Activated CD8-positive, alpha-beta memory T cell treated with anti-CD3 and anti-CD28 coated beads for 1 hour (primary cell): ENCODE measurements at places on chromosomes 7 and 10.

GRCh38 chr7:53541475-53541874 is 506.0 kb downstream of the POM121L12 start:
- DNase-seq = no peak

- DNase-seq = no peak
Measured at GRCh38 chr10:115045499-115045898, 47.7 kb upstream of the ATRNL1 start.

- DNase-seq = no peak
Measured at GRCh38 chr7:90582164-90582563, 14.0 kb upstream of the CDK14 start.

GRCh38 chr7:34091321-34091917 is 186.1 kb downstream of the BMPER start:
- DNase-seq = no peak

- DNase-seq = no peak
Measured at GRCh38 chr10:97277551-97277950, 14.9 kb downstream of the ARHGAP19 start.

DNA sequence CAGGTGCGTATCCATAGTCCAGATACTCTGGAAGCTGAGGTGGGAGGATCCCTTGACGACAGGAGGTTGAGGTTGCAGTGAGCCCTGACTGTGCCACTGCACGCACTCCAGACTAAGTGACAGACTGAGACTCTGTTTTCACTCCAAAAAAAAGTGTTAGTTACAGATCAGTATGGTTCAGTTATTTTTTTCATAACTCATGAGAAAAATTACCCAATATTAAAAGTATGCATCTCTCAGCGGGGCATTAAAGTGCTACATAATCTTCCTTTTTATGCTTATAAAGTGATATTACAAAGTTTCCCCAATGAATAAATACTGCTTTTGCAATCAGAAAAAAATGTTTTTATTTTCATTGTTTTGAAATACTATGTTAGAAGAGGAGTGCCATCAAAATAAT is 147.9 kb downstream of the ZNF438 start:
- no peak for DNase-seq

GRCh38 chr7:124701955-124702354 is 63.6 kb downstream of the GPR37 start:
- no peak for DNase-seq

DNA sequence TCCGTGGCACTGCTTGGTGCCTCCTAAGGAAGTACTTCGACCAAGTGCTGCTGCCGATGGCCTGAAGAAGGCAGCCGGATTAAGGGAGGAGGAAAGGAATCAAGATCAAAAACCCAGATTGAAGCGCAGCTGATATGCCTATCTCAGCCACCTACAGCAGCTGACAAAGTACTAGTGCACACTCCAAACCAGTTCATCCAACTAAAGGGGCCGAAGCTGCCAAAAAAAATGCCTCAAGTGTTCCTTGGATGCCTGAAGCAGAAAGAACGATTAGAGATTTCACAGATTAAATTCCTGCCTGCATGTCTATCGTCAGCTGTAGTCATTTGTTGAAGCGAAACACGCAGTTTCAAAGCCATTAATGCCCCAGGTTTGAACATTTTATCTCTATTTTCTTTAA is 65.7 kb downstream of the TNRC18 start:
- no peak for DNase-seq

DNA sequence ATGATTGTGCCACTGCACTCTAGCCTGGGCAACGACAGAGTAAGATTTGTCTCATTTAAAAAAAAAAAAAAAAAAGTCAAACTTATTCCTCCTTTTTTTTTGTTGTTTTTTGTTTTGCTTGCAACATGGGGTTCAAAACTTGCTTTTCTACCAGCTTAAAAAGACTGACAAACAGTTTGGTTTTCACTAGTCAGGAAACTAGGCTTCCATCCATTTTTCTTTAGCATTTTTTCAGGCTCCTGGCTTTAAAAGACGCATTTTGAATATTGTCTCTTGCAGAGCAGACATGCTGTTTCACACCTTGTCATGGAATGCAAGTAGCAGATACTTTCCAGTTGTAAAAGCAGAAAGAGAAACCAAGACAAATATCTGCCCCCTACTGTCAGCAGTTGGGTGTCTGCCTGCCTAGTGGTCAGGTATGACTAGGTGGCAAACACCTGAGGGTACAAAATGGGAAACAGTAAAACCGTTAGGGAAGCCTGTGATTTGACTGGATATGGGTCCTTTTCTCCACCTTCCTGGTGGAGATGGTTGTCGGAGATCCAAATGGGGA is 139.9 kb downstream of the CCDC71L start:
- DNase-seq = no peak

- no peak for DNase-seq
Measured at GRCh38 chr7:102897211-102897631, 15.6 kb upstream of the LRRC17 start.

GRCh38 chr10:5737352-5737751 is 52.7 kb downstream of the TASOR2 start:
- no peak for DNase-seq

DNA sequence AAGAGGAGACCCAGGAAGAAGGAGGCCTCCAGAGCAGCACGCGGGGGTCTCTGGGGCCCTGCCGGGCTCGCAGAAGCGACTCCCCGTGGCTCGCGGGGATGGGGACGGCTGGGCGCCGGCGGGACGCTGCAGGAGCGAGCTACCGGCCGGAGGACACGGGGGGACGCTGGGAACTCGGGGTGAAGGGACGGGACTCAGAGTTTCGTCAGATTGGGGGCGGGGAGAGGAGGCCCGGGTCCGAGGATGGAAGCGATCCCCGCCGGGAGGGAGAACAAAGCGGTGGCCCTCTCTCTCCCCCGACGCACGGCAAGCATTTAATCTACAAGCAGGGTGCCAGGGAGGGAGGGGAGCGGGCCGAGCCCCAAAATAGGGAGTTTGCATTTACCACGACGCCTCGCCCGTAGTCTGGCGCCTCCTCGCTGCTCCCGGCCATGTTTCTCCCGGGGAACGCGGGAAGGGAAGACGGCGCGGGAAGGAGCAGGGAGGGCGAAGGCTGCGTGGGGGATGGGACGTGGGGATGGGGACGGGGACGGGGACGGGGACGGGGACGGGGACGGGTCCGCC is at the start of gene PRTFDC1:
Gene PRTFDC1 (minus strand): TSS at position 464 of the 564 bp plus-strand sequence. CDS start 31 bp downstream, at position 433.
- peak; percentile 2 for DNase-seq

DNA sequence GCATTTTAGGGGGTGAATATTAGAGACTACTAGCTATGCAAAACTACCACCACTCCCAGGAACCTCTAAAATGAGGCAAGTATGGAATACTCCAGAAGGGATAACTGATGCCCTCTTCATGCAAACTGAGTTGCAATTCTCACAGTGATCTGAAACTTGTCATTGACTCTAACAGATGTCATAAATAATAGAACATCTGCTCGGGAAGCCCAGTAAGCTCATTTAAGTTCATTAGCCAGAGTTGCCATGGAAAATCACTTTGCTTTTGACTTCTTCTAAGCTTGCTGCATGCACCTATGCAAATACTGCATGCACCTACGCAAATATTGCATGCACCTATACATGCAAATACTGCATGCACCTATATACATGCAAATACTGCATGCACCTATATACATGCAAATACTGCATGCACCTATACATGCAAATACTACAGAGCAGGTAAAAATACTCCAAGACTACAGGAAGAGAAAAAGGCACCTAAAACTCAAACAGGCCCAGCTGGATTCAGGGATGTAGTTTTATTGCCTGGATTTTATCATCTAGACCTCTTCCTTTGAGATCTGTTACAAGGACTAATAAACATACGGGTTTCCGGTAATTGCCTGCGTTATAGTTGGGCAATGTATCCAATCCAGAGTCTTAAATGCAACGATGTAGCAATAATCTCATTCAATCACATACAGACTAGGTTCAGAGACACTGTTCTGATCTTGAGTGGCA is 1061.1 kb upstream of the AUTS2 start:
- DNase-seq = no peak

GRCh38 chr7:36128448-36129047 is 24.5 kb upstream of the EEPD1 start:
- DNase-seq = no peak
